ENCODE measurements at places on chromosomes 12 and 14.

GRCh38 chr12:122722387-122722786 lies 5.8 kb upstream of the HCAR3 start:
- no peak for DNase-seq

GRCh38 chr12:26576266-26576665 lies 256.7 kb downstream of the ITPR2 start:
- no peak for DNase-seq

GRCh38 chr14:65566820-65567522 lies 154.4 kb downstream of the FUT8 start:
- DNase-seq = no peak

DNA sequence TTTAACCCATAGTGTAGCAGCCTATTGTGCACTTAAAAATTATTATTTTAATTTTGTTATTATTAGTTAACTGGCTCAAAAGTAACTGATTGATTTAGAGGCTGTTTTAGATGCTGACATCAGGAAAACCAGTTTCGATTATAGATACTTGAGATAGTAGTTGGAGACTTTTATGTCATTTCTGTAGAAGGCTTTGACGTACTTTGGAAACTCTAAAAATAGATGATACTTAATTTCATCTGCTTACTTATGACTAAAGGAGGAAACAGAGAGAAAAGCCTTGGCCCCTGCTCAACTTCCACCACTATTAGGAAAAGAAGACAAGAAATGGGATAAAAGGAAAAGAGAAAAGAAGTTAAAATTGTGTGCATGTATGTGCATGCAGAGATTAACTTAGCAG lies 219.3 kb upstream of the HMGA2 start:
- DNase-seq = no peak

DNA sequence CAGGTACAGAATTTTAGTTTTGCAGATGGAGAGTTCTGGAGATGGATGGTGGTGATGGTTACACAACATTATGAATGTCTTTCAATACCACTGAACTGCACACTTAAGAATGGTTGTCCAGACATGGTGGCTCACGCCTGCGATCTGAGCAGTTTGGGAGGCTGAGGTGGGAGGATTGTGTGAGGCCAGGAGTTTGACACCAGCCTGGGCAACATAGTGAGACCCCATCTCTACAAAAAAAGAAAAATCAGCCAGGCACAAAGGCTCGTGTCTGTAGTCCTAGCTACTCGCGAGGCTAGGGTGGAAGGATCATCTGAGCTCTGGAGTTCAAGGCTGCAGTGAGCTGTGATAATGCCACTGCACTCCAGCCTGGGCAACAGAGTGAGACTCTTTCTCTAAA lies 8.1 kb upstream of the USP30 start:
- no peak for DNase-seq

DNA sequence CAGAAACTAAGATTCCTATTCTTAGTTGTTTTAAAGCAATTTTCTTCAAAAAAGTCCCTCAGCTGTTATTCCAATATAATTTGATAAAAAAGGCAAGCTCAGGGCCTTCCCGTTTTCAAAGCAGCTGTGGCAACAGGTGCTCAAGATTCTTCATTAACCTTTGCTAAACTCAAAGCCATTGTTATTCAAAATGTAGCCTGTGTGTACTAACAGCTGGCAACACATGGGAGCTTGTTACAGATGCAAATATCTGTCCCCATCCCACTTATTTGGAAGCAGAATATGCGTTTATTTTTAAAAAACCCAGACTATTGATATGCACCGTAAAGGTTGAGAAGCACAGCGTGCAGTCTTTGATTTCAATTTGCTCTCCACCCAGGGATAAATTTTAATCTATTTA lies 210.4 kb upstream of the SYT10 start:
- no peak for DNase-seq

DNA sequence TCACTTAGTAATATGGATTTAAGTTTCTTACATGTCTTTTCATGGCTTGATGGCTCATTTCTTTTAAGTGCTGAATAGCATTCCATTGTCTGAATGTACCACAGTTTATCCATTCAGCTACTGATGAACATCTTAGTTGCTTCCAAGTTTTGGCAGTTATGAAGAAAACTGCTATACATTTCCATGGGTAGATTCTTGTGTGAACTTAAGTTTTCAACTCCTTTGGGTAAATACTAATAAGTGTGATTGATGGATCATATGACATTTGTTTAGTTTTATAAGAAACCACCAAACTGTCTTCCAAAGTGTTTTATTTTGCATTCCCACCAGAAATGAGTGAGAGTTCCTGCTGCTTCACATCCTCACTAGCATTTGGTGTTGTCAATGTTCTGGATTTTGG lies 119.2 kb downstream of the NAV3 start:
- DNase-seq = no peak

DNA sequence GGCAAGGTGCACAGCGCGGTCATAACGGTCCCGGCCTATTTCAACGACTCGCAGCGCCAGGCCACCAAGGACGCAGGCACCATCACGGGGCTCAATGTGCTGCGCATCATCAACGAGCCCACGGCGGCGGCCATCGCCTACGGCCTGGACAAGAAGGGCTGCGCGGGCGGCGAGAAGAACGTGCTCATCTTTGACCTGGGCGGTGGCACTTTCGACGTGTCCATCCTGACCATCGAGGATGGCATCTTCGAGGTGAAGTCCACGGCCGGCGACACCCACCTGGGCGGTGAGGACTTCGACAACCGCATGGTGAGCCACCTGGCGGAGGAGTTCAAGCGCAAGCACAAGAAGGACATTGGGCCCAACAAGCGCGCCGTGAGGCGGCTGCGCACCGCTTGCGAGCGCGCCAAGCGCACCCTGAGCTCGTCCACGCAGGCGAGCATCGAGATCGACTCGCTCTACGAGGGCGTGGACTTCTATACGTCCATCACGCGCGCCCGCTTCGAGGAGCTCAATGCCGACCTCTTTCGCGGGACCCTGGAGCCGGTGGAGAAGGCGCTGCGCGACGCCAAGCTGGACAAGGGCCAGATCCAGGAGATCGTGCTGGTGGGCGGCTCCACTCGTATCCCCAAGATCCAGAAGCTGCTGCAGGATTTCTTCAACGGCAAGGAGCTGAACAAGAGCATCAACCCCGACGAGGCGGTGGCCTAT lies 875 bp downstream of the HSPA2 start:
- DNase-seq = peak; percentile 9

DNA sequence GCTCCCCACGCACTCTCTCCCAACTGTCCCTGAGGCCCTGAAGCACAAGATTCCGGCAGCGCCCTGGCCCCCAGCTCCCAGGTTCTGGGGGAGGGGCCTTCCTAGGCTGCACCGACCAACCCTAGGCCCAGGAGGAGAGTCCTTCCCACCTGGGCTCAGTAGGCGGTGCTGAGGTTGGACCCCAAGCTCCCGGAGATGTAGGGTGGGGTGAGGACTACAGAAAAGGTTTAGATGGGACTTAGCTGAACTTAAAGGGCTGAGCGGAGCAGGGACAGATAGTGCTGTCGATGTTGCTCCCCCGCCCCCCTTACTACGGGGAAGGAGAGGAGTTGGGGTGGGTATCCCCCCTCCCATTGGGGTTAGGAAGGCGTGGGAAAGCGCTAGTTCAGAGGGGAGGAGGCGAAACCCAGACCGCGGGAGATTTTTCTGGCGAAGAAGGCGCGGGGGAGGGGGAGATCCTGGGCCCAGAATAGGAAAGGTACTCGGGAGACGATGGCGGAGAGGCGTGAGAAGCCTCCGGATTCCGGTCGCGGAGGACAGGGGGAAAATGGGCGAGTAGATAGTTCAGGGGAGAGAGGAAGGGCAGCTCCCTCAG lies 4.2 kb upstream of the BAZ2A start:
- DNase-seq = peak; percentile 29

DNA sequence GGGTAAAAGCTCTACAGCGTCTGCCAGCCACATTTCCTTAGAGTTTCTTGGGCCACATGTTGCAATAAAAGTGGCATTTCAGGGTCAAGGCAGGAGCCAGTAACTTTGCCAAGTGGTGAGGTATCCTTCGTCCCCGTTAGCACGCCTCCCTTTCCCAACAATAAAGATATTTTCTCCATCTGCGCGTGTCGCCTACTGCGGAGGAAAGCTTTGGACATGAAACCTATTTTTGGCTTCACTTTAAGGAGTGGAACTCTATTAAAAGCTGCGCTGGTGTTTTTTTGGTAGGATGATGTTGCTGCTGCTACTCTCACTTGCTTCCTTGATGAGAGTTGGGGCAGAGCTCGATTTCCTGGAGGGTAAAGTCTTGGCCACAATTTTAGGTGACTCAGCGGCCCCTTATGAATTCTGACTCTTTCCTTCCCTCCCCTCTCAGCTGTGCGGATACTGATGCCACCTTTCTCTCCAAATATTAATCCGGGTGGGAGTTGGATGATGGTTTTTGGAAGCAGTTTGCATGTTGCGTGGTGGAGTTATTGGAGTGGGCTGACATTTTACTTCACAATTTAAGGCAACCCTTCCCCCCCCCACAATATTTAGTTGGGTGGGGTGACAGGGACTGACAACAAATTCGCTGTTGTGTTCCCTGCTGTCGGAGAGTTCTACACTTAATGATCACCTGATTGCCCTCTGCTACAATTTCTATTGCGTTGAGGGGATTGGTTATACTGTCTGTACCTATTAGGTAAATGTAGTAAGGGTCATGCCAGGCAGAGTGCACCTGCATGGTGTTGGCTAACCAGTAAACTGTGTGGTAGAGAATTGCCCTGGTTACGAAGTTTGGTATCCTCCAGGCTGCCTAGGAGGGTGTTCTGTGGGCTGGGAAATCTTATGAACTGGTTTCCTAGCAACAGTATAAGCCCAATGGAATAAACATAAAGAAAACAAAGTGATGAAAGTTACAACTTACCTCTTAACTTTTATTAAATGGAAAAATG lies 1.1 kb downstream of the CCDC91 start:
- DNase-seq = peak; percentile 60

DNA sequence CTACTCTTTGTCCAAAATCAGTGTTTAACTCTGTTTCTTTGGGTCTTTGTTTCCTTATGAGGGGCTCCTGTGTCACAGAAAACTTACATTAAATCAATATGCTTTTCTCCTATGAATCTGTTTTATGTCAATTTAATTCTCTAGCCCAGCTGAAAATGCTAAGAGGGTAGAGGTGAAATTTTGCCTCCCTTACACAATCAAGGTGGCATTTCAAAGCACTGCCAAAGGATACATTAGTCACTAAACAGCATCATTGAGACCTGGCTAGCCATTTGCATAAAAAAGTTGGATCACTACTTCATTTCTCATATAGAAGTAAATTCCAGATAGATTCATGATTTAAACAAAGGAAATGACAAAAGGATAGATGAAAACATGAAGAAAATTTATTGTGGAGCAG lies 12.1 kb downstream of the TCL1B start:
- DNase-seq = no peak

DNA sequence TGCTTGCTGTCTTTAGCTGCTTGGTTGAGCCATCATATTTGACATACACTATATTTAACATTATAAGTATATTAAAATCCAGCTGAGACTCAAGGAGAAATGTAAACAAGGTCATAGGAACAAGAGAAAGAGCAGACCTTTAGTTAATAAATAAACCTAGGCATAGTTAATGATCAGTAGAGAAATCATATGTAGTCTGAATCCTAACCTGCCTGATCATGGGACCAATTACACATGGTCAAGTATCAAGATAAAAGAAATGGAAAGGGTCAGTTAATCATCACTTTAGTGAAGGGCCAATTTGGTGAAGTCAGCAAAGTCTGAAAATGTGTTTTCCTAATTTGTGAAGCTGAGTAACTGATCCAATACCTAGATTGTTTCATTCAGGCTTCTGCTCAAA lies 7.5 kb downstream of the RNF212B start:
- no peak for DNase-seq

DNA sequence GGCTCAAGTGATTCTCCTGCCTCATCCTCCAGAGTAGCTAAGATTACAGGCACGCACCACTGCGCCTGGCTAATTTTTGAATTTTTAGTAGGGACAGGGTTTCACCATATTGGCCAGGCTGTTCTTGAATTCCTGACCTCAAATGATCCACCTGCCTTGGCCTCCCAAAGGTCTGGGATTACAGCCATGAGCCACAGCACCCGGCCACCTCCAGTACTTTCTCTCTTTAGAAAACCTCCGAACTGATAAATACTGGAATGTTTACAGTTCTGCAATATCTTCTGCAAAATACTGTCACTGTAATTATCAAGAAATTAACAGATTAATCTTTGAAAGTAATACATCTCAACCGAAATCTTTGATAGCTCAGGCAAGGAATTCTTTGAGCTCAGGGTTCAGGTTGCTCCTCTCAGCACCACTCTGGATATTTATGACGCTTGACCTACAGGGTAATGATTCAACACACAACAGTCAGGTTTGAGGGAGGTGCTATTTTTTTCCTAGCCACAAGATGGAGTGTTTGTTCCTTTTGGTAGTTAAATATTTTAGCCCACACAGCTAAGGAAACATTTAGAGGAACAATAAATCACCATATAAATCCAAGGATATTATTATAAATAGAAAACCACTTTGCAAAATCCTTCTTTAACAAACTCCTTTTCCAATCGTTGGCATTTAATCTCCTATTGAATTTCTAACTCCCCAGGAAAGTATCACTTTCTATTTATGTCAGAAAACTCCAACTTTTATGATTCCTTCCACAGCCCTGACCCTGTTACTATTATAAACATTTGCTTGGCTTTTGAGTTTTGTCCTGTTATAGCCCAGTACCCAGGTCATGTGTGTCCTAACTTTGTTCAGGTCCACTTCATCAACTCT lies 48.6 kb upstream of the GTF2A1 start:
- DNase-seq = peak; percentile 75

DNA sequence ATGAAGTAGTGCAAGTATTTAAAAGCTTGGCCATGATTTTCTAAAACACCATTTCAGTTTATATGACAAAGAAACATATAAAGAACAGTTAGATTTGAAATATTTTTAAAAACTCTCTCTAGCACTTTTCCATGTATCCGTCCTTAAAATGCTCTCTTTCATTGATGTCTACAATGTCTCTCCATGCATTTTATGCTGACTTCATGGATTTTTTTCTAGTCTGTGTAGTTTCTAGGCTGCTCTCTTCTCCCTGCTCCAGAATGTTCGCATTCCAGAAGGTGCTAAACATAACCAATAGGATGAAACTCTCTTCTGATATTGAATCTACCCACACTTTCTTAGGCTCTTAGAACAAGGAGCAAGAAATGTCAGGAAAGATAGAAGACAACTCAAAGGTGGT lies 124.8 kb downstream of the PLCZ1 start:
- DNase-seq = no peak

DNA sequence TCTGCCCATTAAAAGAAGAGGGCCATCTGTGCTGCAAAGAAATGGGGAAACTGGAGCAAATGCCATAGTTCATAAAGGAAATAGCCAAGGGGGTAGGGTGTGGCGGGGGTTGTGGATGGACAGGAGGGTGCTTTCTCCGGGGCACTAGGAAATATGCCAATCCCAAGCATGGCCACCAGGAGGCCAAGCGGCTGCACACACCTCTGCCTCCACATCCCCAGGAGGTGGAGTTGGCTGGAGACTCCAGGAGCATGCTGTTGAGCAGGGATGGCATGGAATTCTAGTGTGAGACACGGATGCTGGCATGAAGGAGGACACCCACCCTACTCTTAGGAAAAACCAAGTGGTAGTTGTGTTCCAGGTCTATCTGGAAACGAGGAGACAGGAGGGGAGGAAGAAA lies 25.2 kb downstream of the NID2 start:
- DNase-seq = no peak

GRCh38 chr14:30462358-30462757 lies 96.6 kb upstream of the G2E3 start:
- DNase-seq = no peak
